Epithelial cell of prostate (primary cell): ENCODE measurements at places on chromosomes 7 and 10.
A peak's percentile ranks its signal among the peaks of the same experiment; 100 is the strongest.

DNA sequence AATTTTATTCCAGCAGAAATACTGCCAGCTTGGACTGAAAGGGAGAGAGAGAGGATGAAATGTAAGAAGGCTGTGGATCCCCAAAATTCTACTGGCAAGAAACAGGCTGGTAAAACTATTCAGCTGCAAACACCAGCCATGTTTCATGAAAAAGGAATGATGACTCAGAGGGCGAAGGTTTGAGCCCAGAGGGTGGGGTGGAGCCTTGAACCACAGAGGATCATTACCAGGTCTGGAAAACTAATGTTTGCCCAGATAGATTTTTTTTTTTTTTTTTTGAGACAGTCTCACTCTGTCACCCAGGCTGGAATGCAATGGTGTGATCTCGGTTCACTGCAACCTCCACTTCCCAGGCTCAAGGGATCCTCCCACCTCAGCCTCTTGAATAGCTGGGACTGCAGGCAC, 41.7 kb upstream of the NRF1 start:
- DNase-seq, result peak; percentile 59

- DNase-seq, result no peak
These were observed 22.8 kb upstream of the EZH2 start for GRCh38 chr7:148906707-148907498.

DNA sequence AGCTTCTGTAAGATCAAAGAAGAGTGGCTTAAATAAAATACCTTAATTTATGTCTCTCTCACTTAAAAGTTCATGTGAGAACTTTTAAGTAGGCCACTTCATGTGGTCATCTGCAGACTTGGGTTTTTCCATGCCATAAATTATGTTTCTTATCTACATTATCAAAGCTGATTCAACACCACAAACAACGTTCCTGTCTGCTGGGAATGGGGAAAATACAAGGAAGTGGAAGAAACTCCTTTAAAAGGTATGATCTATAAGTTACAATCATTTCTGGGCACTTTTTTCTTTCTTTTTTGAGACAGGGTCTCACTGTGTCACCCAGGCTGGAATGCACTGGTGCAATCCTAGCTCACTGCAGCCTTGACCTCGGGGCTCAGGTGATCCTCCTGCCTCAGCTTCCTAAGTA, 16.9 kb upstream of the OTUD1 start:
- DNase-seq, result no peak

DNA sequence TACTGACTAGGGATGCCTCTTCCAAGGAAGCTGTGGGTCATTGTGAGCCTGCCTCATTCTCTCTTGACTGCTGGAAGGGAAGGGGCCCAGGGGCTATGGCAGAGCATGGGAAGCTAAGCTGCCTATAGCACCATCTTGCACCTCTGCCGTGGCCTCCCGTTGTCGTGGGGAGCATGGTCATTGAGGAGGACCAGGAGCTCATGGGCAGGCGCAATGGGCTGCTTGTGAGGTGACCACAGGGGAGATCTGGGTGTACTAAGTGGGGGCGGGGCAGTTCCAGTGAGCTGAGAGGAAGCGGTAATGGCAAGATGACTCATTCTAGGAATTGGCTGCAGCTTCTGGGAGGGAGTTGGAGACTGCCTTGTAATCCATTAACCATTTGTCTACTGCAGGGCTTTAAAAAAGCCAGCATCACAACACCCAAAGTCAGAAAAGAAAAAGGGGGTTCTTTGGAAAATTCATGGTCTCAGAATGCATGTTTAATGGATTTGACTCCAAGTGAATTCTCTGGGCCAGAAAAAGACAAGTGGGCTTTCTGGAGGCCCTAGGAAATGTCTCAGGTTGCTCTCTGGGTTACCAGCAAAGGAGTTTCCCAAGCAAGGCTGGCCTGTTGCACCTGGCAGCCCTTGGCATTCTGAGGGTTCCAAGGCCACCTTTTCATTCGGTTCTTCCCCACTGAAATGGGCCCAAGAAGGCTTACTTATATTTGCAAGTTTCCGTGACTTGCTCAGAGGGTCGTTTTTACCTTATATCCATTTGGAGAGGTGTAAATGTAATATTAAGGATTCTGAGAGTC, 3.6 kb downstream of the DUSP5 start:
- DNase-seq, result peak; percentile 64

GRCh38 chr7:111855842-111856227, 293.5 kb upstream of the IMMP2L start:
- no peak for DNase-seq
